Effector CD4-positive, alpha-beta T cell (primary cell): ENCODE measurements at places on chromosomes 3 and 15.

GRCh38 chr3:112813723-112814171 lies 32.9 kb downstream of the CD200R1L start:
- DNase-seq, result no peak

GRCh38 chr3:76231258-76231657 lies 445.9 kb upstream of the ZNF717 start:
- DNase-seq, result no peak

DNA sequence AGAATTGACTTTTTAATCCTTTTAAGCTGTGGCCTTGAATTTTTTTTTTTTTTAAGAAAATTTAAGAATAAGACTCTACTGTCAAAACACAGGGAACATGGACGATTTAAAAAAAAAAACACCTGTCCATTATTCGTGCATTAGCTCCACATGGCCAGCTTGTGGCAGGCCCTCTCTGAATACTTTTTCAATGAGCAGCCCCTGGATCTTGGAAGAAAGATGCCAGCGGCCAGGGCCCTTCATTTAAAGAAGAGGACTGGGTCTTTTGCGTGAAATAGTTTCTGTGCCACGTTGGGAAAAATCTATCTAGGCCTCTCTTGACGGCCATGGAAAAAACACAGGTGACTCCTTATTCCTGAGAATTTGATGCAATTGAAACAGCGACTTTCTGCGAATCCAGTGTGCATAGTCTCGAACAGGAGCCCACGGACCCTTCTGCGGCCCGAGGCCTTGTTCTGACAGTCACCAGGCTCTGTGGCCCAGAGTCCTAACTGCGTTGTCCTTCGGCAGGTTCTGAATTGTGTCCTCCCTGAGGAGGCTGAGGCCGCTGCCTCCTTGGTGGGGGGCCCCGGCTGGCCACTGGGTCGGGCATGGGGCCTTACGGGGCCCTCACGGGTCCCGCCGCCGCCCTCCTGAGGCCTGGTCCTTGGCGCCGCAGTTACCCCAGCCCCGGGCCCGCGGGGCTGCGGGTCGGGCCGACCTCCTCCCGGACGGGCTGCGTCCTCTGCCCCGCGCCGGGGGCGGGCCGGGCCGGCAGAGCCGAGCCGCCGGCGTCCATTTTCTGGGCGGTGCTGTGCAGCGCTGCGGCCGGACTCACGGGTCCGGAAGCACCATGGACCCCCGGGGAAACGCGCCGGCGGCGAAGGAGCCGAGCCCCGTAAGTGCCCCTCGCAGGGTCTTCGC lies 33.5 kb downstream of the ZBTB38 start:
- no peak for DNase-seq

- no peak for DNase-seq
These were observed 71.2 kb downstream of the MAP2K5 start for GRCh38 chr15:67613708-67614107.

DNA sequence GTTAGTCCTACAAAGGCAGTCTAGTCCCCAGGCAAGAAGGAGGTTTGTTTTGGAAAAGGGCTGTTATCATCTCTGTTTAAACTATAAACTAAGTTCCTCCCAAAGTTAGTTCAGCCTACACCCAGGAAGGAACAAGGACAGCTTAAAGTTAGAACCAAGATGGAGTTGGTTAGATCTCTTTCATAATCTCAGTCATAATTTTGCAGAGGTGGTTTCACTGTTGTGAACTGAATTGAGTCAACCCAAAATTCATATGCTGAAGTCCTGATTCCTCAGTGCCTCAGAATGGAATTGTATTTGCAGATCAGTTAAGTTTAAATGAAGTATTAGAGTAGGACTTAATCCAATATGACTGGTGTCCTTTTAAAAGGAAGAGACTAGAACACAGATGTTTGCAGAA lies 101.0 kb upstream of the C3orf80 start:
- DNase-seq, result no peak

- no peak for DNase-seq
These were observed 238.0 kb upstream of the LRTM1 start for GRCh38 chr3:55165704-55166405.

GRCh38 chr3:13133471-13133981 lies 60.3 kb upstream of the IQSEC1 start:
- no peak for DNase-seq

GRCh38 chr3:150870406-150870805 lies 34.8 kb downstream of the MINDY4B start:
- DNase-seq, result no peak

- DNase-seq, result no peak
These were observed 792 bp downstream of the SHF start for GRCh38 chr15:45186771-45187577.

DNA sequence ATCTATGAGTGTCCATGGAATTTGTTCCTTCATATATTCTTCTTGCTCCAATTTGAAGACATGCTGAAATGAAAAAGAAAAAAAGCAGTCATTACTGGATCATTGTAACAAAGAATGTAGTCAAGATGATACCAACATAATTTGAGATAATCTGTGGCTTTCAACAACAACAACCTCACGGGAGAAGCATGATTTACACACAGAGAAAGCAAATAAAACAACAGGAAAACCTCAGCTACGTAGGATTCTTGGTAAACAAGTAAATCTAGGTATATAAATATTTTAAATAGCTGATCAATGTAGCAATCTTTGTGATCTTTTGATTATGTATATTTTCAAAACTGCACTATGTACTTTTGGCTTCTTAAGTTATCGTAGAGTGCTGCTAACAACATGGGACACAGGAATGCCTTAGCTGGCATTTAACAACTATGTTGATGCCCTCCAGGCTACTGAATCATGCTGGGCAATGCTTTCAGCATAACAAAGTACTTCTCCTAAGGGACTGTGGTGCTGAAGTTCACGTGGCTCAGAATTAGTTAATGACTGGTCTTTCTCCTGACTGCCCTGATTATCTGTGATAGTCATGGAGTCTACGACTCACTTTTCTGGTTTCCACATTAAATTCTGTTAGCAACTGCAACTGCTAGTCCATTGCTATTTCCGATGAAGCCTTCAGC lies 96.5 kb upstream of the MYO5C start:
- no peak for DNase-seq

- DNase-seq, result peak; percentile 31
These were observed 7.8 kb upstream of the NUP210 start for GRCh38 chr3:13427662-13428603.

GRCh38 chr3:51391566-51392354 lies 675 bp downstream of the RBM15B start:
- peak; percentile 32 for DNase-seq

DNA sequence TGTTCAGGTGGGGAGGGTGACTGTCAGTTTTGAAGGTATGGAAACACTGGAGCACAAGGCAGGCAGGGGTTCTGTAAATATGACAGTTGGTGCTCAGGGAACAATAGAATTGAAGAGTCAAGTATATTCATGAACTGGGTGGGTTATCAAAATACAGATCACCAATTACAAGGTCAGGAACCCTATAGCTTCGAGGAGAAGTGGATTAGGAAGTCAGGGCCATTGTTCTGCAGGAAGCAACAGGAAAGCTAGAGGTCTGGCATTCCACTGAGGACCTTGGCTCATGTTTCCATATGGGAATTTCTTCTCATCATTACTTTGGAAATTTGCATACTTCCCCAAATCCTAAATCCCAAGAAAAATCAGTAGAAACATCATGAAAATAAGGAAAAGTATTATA lies 125.9 kb downstream of the MYRIP start:
- DNase-seq, result no peak

DNA sequence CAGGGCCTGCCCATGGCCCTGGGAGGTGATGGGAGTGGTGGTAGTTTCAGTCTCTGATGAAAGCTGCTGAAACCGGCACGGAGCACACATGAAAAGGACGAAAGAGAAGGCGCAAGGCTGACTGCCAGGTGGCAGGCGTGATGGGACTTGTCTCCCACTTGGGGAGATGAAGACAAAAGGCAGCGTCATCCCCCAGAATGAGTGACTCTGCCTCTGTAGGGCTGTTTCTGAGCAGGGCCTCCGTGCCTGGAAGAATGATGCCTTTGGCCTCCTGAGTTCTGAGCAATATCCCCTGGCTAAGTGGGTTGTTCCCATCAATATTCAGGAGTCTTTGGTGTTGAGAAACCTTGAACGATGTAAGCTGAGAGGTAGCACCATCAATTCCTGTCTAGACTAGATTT lies 237.8 kb downstream of the OPA1 start:
- no peak for DNase-seq

GRCh38 chr3:108500728-108501127 lies 9.7 kb downstream of the MYH15 start:
- no peak for DNase-seq

GRCh38 chr3:44365952-44366351 lies 27.4 kb downstream of the TCAIM start:
- no peak for DNase-seq

- no peak for DNase-seq
These were observed 14.1 kb upstream of the ANXA2 start for GRCh38 chr15:60411774-60412425.

GRCh38 chr3:42762046-42762724 lies 10.9 kb downstream of the CCDC13 start:
- no peak for DNase-seq

- no peak for DNase-seq
These were observed 16.7 kb downstream of the PDIA5 start for GRCh38 chr3:123083383-123084124.

GRCh38 chr15:70494852-70495571 lies 268.3 kb downstream of the UACA start:
- no peak for DNase-seq

- DNase-seq, result no peak
These were observed 99.9 kb downstream of the TLE3 start for GRCh38 chr15:69997813-69998212.

- DNase-seq, result no peak
These were observed 5.8 kb downstream of the ISLR start for GRCh38 chr15:74179101-74179841.

DNA sequence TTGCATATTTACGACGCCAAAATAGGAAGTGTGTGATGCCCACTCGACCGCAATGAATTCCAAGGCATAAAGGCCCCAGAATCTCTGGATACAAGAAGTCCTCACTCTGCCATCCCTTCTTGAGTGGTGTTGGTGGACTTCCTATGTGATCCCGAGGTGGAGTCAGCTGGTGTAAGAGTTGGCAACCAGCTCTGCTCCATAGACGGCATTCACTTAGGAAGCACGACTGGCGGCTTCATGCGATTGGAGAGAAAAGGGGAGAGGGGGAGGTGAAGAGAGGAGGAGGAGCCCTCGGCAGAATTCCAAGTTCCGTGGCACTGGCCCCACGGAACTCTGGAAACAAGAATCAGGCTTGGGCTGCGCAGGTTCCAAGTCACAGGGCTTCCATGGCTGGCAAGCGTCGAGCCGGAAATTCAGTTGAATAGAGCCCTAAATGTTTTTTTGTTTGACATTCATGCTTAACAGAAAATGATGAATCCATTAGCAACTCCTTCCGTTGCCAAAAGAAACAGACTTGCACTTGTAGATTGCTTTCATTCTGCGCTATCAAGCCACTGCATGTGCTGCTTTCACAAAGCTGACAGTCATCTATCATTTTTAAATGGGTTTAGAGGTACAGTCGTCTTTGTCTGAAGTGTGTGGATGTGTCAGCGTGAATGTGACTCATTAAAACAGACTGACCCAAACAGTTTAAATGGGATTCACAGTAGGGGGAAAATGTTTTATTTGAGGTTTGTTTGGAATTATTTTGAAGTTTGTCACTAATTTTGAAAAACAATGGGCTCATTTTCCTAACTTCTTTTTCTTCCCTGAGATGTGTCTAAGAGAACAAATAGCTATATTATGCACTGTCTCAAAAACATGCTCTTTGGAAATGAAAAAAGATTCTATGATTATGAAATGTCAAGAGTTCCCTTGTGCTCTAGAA lies 428.3 kb upstream of the ATP11B start:
- no peak for DNase-seq

DNA sequence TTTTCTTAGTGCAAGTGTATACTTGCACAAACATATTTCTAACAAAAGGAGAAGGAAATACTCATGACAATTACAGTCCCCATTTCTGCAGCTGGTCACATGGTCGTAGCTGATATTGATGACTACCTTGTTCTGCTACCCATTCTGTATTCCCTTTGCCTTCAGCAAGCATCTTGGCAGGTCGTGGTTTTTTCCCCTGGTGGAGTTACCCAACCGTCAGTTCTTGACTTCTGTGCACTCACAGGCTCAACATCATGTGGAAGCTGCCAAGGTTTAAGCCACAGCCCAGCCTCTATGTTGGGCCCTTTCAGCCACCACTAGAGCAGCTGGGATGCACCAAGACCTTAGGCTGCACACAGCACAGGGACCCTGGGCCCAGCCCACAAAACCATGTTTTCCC lies 56.1 kb downstream of the VGLL3 start:
- DNase-seq, result no peak

GRCh38 chr3:72974956-72975355 lies 21.7 kb upstream of the PPP4R2 start:
- DNase-seq, result no peak

GRCh38 chr3:189655617-189656016 lies 24.4 kb downstream of the TP63 start:
- no peak for DNase-seq

DNA sequence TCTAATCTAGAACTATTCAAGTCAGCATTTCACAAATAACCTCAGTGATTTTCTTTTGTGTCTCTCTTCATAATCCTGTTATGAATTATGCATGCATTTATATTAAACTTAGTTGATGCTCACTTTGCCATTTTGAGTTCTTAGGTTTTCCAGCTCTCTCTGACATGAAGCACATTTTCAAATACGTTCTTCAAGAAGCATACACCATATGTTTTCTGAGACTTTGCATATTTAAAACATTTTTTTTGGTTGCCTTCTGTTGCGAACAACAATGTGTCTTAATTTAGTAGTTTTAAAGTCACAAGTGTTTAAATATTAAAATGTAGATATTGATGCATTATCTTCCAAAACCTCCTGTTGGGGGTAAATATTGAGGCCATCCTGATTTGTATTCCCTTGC lies 37.5 kb downstream of the SH3GL3 start:
- no peak for DNase-seq

GRCh38 chr3:197306374-197307086 lies 8.1 kb upstream of the DLG1 start:
- no peak for DNase-seq
